ENCODE measurements at places on chromosomes 3 and 15.

DNA sequence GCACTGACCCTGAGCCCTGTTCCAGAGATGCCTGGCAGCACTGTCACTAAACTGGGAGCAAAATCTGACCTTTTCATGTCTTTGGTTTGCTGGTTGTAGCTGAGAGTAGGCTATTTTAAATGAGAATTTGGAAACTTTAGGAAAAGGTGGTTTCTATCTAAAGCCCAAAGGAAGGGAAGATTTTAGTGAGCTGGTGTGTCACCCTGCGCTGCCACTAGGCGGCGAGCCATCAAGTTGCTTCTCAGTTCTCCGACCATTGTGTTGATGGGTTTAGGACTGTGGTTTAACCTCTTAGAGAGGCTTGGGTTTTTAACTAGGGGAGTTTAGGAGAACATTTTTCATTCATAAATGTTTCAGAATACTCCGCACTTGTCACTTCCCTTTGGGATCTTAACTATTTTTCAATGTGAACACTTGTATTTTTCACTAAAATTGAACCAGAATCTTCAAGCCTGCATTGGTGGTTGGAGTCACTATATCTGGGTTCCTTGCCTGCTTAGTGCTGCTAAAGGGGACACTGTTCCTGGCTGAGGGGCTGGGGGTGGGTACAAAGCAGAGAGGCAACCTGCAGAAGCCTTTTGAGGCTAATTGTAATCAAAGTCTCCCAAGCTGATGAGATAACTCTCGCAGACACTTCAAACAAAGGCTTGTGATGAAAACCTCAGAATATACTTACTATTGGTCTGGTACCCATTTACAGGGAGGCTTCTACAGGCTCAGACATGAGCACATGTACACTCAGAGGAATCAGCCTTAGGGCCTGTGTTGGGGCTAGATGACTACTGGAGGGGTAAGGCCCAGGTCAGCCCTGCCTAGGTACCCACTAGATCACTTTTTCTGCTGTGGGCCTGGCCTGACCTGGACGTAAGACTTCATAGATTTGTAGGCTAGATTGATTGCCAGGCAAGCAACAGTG, 16.8 kb downstream of the EXOSC7 start:
- DNase-seq: no peak

- no peak for DNase-seq
Observed at GRCh38 chr3:144586382-144586781, 614.8 kb downstream of the DIPK2A start.

DNA sequence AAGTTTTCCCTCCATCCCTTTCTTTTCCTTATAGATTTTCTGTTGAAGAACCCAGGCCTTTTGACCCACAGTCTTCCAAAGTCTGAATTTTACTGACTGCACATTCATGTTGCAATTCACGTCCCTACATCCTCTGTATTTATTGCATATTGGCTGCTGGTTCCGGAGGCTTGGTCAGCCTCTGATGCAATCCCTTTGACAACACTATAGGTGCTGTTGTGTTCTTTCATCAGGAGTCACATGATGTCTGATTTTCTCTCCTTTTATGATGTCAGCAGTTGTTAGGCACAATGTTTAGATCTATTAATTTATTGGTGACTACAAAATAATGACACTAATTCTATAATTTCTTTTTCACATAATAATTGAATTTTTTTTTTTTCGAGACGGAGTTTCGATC, 8.7 kb downstream of the CYP1A1 start:
- DNase-seq: no peak

DNA sequence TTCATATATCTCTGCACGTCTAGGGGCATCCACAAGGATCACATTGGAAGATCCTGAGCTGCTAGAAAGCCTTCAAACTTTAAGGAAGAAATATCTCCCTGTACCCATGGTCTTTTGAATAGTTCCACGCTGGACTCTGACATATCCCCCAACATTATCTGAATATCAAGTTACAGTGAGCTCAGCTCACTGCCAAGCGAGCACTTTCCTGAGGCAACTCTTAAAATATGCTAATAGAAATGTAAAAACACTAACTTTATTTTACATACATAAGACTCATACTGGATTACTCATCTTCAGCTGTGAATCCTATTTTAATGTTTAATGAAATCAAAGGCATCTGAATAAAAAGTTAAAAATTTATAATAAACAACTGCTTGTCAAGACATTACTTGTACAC, 420.2 kb upstream of the CCDC54 start:
- DNase-seq: peak; percentile 18

DNA sequence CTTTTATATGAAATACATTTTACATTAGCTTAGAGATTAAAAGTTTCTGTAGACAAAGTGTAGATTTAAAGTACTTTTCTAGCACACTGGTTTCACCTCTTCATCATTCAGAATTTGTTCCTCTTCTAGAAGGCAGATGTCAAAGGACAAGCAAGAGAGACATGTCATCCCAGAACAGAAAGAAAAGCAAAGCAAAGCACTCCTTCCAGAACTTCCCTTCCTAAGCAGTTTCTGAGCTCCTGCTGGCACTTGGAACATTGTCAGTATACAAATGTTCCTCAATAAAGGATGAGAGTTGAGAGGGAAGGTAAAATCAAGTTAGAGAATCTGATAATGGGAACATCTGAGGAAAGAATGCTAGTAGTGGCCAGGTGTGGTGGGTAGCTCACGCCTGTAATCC, 26.2 kb downstream of the TMOD3 start:
- DNase-seq: no peak

- DNase-seq: peak; percentile 48
Observed at GRCh38 chr15:85854345-85855097, 59.8 kb upstream of the KLHL25 start.

DNA sequence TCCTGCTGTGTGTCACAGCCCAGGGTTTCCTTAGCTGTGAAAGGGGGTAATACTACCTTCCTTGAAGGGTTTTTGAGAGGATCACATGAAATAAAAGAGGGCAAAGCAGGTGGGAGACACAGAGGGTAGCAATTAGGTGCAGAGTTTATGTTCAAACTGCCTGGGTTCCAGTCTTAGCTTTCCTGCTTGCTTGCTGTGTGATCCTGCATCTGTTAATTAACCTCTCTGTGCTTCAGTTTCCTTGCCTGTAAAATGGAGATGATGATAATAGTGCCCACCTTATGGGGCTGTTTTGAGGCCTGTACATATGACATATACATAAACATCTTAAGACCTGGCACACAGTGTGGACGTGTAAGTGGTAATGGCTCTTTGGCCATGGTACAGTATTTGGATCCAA, 35.0 kb downstream of the SPSB4 start:
- DNase-seq: no peak

DNA sequence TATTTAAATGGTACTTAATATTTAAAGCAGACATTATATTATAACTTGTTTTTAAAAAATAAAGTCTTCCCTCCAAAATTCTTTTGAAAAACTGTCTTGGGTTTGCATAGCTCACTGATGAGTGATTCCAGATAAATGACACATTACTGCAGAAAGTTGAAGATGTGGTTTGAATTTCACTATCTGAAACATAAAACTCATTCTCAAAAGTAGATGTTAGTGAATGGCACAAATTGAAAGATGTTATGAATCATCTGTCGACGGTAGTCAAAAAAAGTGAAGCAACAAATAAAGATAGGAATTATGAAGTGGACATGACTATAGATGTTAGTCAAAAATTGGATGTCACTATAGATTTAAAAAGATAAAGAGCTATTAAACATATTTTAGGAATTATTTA, 280.5 kb downstream of the GAP43 start:
- DNase-seq: no peak

- no peak for DNase-seq
Observed at GRCh38 chr3:72548981-72549380, 299.3 kb downstream of the SHQ1 start.

DNA sequence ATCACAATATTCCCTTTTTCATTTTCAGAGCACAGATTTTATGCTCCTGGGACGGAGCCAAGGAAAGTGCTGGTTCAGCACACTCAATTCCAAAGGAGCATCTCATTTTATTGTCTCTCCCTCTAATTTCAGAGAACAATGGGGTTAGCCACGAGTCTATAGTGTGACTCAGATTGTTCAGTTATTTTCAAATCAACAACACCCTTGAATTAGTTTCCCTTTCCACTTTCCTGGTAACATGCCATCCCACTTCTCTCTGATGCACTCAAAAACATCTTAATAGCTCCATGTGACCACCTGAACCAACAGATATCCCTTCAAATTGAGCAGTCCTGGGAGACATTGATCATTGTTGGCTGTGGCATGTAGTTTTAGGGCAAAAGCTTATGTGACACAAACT, 389.7 kb upstream of the MDFIC2 start:
- DNase-seq: no peak

Data from HFFc6 (cell line).